ENCODE measurements at places on chromosomes 13 and 19.

DNA sequence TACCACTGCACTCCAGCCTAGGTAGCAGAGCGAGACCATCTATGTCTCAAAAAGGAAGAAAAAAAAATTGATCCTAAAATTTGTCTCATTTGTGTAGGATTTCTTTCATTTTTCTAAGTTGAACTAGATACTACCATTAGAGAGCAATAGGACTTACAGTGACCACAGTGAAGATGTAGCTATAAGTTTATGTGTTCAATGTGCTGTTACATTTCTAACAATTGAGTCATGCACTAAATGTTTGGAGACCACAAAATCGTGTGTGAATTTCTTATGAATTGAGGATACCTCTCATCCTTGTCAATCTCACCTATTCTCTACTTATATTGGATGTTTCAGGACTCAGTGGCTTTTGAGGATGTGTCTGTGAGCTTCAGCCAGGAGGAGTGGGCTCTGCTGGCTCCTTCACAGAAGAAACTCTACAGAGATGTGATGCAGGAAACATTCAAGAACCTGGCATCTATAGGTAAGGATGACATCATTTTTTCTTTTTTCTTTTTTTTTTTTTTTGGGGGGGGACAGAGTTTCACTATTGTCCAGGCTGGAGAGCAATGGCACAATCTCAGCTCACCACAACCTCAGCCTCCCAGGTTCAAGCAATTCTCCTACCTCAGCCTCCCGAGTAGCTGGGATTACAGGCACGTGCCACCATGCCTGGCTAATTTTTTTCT is 12.8 kb downstream of the ZNF791 start:
- no peak for DNase-seq

- DNase-seq, result no peak
These were observed 43.7 kb upstream of the HMGB1 start for GRCh38 chr13:30509254-30510050.

DNA sequence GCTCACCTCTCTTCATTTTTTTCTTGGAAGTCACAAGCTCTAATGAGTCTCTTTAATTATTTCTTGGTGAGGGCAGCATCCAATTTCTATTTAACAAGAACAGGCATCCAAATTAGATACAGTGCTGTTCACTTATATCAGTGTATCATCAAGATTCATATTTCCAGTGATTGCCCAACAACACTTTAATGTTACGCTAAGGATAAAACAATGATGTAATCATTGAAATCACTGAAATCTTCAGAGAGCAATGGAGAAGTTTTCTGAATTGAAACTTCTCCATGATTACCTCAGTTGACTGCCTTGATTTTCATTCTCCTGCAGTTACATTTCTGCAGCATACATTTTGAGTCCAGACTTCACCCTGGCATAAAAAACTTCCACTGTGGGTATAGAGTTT is 17.1 kb upstream of the LRCH1 start:
- DNase-seq, result no peak

GRCh38 chr19:1610579-1610978 is 5.3 kb upstream of the UQCR11 start:
- no peak for DNase-seq

GRCh38 chr19:35119091-35119490 is 3.5 kb downstream of the FXYD3 start:
- no peak for DNase-seq

- no peak for DNase-seq
These were observed 60.1 kb downstream of the KLF2 start for GRCh38 chr19:16384688-16385087.

DNA sequence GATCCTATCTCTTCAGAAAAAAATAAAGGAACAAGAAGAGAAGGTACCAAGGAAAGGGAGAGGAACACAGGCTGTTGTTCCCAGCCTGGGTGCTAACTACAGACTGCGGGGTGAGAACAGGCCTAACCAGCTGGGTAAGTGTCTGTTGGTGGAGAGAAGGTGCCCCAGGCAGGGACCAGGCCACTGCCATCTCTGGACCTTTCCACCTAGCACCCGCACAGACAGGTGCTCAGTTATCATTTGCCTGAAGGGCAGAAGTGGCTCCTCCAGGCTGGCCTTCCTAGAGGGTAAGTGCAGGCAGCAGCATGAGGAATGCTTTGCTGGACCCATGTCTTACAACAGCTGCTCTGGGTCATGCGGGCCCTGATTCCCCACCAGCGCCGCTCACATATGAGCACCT is 10.1 kb downstream of the DNMT1 start:
- no peak for DNase-seq

- no peak for DNase-seq
These were observed 12.9 kb upstream of the TPT1 start for GRCh38 chr13:45353895-45354294.

DNA sequence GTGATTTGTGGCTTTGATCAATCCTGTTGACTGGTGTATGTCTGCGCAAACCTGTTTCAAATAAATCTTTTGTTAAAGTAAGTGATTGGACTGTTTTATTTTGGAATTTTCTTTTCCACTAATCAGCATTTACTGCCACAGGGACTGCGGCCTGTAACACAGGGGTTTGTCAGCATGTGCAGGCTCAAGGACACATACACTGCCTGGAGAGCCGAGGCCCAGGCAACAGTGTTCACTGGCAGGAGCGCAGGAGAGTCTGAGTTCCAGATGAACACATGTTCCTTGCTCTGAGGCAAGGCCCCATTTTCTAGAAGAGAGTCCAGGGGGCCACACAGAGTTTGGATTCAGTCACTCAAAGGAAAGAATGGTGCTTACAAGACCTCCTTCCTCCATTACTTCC is 26.0 kb downstream of the SHISA2 start:
- no peak for DNase-seq

- no peak for DNase-seq
These were observed 178.2 kb downstream of the KLF12 start for GRCh38 chr13:73955977-73956500.

- DNase-seq, result no peak
These were observed 47.5 kb upstream of the NDUFS7 start for GRCh38 chr19:1336079-1336684.

GRCh38 chr13:97135883-97136282 is 86.2 kb upstream of the MBNL2 start:
- no peak for DNase-seq

GRCh38 chr13:44142540-44142867 is 231.1 kb upstream of the SERP2 start:
- no peak for DNase-seq

GRCh38 chr13:98348466-98349200 is 171.6 kb upstream of the RNF113B start:
- DNase-seq, result no peak

DNA sequence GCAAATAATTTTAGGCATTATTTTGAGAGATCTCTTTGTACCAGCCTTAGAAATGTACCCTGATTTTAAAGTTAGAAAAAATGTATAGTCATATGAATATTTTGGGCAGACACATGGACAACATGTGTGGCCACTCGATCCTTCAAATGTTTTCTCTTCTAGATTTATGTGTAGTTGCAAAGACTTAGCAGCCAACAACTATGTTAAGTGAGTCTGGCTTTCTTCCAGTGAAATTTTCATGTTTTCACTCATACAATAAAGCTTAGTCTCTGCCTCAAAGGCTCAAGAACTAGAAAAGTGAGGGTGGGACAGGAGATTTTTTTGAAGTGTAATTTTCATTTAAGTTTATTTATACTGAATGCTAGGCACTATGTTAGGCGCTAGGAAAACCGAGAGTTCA is 207.7 kb upstream of the DACH1 start:
- DNase-seq, result no peak

- DNase-seq, result no peak
These were observed 12.3 kb upstream of the ARL11 start for GRCh38 chr13:49615836-49616675.

DNA sequence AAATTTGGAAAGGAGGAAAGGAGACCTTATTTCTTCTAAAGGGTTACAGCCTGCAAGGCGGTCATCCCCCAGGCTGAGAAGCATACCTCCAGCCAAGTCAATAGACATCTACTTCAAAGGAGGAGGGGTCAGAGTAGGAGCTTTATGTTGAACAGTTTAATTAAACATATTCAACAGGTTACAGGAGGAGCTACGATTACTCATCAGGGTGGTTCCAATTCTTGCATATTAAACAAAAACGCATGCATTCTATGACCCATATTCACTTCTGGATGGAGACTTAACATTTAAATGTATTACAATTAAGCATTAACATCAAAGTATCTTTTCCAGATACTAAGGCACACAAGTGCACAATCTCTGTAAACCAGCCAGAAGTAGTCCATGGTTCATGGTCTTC is 1955.0 kb downstream of the PCDH9 start:
- no peak for DNase-seq
